ENCODE measurements at places on chromosomes 7 and 10.

- no peak for DNase-seq
These were observed 173.9 kb downstream of the WDR11 start for GRCh38 chr10:121024905-121025584.

DNA sequence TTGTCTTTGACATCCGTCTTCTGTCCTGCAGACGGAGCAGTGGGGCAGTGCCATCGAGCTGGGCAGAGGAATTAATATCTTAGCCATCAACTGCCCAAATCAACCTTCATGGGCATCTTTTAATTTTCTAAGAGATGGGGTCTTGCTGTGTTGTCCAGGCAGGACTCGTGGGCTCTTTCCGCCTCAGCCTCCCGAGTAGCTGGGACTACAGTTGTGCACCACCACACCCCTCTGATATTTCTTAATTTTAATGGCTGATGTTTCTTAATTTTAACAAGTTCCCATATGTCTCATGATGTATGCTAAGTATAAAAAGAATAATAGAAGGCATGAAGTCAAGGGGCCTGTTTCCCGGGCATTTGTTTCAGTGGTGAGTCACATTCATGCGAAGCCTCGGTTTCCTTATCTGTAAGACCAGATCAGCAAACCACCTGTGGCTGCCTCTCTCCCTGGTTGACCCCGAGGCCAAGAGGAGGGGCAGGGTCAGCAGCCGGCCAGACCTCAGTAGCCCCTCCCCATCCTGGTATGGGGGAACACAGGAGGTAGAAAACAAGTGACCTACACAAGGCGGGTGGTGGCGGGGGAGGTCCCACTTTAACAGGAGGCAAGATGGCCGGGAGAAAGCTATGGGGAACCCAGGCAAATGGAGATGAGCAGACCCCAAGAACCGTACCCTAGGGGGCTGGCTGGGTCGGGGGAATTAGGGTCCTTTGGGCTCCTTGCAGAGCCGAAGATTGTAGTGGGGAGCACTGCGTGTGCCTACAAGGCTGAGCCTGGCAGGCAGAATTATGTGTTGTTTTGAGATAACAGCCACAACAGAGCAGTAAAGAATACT, 85.5 kb downstream of the CUX1 start:
- no peak for DNase-seq

DNA sequence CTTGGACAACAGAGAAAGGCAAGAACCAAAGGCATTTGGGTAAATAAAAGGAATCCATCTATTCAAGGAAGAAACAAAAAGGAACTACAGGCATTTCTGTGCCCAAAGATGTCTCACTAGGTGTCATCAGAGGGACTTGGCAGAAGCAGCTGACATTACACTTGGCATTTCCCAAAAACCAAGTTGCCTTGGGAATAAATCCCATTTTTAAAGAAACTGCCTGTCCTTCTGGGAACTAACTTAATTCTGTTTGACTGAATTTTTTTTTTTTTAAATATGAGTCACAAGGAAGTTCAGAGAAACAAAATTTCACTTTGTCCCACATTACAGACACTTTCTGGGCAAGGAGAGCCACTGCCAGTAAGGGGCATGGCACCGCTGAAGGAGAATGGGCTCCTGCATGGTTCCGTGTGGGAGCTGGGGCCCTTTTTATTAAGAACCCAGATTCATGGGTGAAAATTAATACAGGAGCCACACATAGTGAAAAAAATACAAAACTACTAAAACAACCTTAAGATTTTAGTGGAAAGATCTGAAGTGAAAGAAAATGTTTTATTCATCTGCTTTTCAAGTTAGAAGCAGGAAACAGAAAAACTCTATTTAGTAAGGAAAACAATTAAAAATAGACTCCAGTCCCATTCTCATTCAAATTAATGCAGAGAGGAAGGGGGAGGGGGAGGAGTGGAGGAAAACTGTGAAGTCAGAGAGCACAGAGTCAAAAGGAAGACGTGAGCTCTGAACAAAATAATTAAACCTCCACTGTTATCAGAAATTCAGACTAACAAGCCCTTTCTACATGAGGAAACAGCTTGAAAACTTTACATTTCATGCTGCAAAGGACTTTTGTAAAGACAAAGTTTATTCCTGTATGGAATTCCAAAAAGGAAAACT, 118.4 kb upstream of the PDLIM1 start:
- DNase-seq, result no peak

- DNase-seq, result no peak
These were observed 156.7 kb downstream of the PLXNA4 start for GRCh38 chr7:132419542-132419941.

GRCh38 chr7:47932016-47932415, 16.2 kb downstream of the PKD1L1 start:
- DNase-seq, result no peak

DNA sequence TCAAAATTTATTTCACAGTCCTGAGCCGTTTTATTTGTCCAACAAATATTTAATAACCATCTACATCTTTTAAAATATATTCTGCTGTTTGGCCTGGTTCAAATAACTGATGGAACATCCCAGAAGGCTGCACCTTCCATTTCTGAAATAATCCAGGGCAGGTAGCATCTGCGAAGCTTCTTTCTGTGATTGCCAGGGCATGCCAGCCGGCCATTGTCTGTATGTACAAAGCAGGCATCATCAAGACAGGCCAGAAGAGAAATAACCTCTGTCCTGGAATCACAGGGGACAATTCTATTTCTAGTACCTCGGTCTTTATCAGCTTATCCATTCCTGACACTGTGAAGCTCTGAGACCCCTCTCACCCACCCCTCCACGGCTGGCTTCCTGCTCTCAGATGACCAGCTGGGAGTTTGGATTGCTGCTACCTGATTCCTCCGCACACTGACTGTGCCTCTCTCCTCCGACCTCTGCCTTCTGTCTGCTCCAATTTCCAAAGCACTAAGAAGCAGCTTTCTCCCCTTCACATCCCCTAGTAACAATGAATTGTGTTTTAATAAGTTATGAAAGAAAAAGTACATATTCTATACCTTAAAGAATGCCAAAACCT, 8.0 kb downstream of the DGKI start:
- DNase-seq, result no peak

- DNase-seq, result peak; percentile 22
These were observed 120.2 kb downstream of the SORBS1 start for GRCh38 chr10:95440756-95441546.

DNA sequence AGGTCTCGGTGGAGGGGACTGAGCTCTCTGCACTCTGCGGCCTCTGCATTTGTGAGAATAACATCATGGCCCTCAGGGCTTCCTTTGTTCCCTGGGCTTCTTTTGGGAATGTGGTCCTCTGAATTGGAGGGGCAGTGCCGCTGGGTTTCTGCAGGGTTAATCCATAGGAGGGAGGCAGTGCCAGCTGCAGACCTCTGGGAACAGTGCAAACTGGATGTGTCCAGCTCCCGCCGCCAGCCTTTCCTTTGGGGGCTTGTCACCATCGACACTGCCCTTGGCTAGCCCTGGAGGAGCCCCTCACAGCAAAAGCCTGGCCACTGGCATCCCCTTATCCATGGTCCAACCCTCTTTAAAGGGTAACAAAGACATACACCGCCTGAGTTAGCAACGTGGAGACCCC, 174.0 kb downstream of the WDR37 start:
- no peak for DNase-seq

GRCh38 chr10:93437946-93438612, 44.1 kb downstream of the MYOF start:
- no peak for DNase-seq

- no peak for DNase-seq
These were observed 27.1 kb downstream of the DUSP5 start for GRCh38 chr10:110524859-110525232.

DNA sequence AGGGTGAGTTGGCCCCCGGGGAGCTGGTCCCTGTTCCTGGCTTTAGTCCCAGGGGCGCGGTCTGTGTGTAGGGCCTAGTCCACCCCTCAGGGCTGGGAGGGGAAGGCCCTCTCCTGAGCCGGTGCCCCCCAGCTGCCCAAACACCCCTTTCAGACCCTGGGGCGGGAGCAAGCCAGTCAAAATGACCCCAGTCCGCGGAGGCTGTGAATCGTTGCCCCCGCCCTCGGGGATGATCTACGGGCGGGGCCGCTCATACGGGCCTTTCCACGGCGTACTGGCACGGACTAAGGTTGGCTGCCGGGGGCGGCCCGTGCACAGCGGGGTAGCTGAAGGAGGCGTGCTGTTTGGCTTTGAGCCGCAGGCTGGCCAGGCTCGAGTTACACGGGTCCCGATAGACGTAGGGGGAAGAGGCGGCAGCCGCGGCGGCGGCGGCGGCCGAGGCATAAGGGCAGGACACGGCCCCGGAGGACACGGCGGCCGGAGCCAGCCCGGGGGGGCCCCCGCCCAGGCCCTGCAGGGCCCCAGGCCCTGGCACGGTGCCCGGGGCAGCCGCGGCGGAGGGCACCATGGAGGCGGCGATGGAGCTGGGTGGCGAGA, 4.3 kb downstream of the ELOVL3 start:
- DNase-seq, result no peak

- DNase-seq, result no peak
These were observed 11.4 kb downstream of the FAM241B start for GRCh38 chr10:69641261-69641980.

DNA sequence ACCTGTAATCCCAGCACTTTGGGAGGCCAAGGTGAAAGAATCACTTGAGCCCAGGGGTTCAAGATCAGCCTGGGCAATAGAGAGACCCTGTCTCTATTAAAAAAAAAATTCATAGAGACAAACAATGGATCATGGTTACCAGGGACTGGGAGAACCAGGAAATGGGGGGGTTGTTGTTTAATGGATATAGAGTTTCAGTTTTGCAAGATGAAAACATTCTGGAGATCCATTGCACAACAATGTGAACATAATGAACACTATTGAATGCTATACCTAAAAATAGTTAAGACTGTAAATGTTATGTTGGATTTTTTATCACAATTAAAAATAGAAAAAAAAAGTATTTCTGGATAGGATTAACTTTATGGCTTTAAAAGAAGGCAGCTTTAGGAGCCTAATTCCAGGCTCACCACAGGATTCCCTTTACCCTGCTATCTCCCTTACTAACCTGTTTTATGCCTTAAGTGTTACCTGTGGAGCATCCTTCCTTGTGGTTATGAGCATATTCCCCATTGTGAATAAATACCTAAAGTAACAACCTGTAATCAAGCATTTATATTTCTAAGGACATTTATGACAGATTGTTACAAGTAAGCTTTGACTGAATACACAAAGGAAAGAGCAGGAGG, 45.1 kb upstream of the SGCE start:
- DNase-seq, result no peak

DNA sequence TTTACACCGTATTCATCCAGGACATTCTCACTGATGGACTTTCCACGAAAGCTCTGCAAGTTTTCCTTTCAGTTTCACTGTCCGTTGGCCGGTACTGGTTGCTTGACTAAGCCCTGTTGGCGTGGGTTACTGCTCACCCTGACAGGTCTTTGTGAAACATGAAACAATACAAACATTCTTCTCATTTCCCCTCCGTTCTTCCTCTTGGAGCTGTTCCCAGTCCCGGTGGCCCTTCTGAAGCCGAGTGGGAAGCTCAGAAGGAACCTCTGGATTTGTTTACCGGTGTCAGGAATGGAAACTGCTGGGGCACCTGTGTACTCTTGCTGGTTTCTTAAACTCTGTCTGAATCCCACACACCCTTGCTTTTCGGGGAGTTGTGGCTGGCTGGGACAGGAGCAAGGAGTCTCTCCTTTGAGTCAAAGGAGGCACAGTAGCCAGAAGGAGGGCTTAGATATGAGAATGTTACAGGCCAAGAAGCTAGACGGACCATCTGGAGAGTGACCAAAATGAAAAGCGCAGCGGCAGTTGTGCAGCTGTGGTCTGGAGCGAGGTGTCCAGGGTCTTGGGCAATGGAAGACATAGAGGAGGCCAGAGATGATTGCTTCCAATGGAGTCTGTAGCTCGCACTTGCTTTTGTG, 45.7 kb downstream of the LYZL2 start:
- DNase-seq, result no peak

DNA sequence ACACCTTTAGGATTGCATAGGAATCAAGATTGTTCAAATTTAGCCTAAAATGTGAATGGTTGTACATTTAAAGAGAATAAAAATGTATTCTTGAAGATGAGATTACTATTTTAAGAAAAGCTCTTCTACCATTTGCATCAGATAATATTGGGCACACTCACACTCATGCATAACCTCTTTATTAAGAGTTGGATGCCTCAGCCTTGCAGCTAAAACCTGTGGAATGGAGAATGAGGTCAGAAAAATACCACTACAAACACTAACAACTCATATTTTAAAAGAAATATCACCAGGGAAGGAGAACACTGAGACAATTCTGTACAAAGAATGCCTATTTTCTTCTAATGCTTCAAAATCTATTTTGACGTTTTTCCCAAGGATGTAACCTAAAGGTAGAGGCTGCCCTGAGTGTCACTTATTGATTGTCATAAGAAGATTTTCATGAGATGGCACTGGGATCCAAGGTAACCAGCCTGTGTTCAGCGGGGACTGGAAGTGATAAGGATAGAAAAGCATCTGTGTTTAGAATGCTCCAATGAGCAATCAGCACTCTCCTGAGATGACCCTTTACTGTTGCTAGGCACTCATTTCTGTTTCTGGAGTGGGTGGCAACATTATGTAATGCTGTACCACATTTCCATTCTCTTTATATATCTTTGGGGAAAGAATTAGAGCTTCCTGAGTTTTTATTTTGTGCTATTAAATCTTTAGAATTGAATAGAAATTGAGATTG, 26.6 kb downstream of the REEP3 start:
- DNase-seq, result no peak

DNA sequence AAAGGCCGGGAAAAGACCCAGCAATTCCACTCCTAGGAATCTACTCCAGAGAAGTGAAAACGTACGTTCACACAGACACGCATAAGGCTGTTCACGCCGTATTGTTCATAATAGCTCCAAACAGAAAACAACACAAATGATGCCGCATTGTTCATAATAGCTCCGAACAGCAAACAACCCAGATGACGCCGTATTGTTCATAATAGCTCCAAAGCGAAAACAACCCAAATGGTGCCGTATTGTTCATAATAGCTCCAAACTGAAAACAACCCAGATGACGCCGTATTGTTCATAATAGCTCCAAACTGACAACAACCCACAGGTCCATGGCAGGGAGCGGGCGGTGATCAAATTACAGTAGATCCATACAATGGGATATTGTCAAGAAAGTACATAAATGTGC, 85.2 kb upstream of the DNAAF5 start:
- no peak for DNase-seq

GRCh38 chr7:155216475-155217272, 81.0 kb upstream of the INSIG1 start:
- DNase-seq, result no peak

GRCh38 chr7:84042110-84042539, 152.5 kb downstream of the SEMA3A start:
- no peak for DNase-seq

GRCh38 chr10:85604884-85605283, 761.7 kb downstream of the GRID1 start:
- no peak for DNase-seq

GRCh38 chr7:30175636-30176147, 40.9 kb downstream of the MTURN start:
- no peak for DNase-seq
